NCI-H524 treated with DMSO at 0.1 percent for 48 hours (cell line): ENCODE measurements at places on chromosomes 5 and 9.

DNA sequence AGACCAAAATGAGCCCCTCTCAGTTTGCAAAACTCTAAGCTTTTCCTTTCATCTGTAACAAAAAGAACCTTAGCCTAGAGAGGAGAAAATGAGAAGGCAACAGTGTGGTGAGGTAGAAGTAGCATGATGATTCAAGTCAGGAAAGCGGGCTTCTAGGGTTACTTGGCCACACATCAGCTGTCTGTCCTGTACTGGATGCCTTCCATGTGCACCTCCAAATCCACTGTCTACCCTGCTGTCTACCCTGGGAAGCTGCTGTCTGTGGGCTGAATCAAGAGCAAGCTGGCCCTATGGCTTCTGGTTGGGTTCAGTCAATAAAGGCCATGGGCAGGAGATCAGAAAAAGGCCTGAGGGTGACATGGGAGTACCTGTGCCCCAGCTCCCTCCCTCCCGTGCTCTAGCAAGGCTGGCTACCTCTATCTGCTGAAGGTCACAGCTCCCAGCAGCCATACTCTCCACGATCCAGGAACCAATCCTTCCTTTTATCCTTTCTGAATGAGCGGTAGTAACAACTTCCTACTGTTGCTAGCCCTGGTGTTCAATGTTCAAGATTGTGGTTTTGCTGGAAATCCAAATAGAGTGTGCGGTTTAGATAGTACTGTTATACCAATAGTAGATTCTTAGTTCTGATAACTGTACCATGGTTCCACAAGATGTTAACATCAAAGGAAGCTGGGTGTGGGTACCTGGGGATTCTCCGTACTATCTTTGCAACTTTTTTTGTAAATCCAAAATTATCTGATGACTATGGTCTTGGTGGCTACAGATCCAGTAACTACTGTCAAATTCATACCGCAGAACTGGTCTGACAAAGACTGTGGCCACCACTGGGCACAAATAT is 191.0 kb downstream of the ESM1 start:
- DNase-seq: no peak

DNA sequence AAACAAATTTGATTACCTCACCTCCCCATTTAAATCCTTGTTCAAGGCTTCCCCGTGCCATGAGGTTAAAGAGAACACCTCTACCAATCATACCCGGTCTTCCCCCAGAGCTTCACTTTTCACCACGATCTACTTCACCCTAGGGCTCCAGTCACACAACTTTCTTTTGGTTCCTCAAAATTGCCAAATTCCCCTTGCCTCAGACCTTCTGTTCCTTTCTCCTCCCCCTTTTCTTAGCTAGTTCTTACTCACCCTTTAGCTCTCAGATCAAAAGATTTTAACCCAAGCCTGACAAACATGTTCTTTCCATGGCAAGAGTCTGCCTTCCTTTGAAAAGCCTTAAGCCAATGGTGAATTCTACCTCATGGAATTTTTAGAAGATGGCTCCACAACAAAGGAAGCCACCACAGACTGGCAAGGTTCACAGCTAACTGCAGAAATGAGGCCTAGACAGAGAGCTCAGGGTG is 56.7 kb downstream of the MAPKAP1 start:
- no peak for DNase-seq

DNA sequence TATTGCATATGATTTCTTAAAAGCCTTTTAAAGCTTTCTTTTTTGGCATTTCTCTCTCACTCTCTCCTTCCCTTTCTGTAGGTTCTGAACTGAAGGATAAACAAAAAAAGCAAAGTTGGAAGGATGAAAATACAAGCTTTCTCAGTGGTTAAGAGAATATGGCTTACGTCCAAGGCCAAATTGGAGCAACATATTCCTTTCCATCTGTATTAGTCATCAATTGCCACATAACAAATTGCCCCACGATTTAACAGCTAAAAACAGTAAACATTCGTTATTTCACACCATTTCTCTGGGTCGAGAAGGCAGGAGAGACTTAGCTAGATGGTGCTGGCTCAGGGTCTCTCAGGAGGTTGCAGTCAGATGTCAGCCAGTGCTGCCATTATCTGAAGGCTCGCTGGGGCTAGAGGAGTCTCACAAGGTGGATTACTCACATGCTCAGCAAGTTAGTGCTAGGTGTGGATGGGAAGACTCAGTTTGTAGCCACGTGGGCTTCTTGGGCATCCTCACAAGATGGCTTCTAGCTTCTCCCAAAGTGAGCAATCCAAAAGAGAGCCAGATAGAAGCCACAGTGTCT is 2.0 kb upstream of the ROR2 start:
- no peak for DNase-seq

DNA sequence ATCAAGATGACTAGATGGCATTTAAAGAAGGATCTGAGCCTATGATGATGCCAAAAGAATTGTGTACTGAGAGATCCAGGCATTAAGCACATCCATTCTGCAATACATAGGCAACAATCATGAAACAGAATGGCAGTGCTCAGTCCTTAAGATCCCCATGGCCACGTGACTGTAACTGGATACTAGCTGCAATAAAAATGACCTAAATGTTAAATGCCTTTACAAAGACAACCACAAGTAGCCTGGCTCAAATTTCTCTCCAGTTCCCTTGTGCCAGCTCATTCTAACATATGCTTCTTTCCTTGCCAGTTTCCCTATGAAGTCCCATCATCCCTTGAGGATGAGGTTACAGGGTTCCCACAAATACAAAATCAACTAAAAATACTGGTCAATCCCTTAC is 148.3 kb upstream of the GHR start:
- DNase-seq: no peak

- DNase-seq: no peak
Observed at GRCh38 chr5:115098041-115098702, 71.5 kb downstream of the TRIM36 start.
